Fibroblast of skin of left biceps (primary cell): ENCODE measurements at places on chromosomes 13 and 19.

- DNase-seq = no peak
These were observed 585.7 kb upstream of the GPC6 start for GRCh38 chr13:92640936-92641335.

GRCh38 chr13:47832458-47832972 lies 168.6 kb downstream of the SUCLA2 start:
- DNase-seq = no peak

DNA sequence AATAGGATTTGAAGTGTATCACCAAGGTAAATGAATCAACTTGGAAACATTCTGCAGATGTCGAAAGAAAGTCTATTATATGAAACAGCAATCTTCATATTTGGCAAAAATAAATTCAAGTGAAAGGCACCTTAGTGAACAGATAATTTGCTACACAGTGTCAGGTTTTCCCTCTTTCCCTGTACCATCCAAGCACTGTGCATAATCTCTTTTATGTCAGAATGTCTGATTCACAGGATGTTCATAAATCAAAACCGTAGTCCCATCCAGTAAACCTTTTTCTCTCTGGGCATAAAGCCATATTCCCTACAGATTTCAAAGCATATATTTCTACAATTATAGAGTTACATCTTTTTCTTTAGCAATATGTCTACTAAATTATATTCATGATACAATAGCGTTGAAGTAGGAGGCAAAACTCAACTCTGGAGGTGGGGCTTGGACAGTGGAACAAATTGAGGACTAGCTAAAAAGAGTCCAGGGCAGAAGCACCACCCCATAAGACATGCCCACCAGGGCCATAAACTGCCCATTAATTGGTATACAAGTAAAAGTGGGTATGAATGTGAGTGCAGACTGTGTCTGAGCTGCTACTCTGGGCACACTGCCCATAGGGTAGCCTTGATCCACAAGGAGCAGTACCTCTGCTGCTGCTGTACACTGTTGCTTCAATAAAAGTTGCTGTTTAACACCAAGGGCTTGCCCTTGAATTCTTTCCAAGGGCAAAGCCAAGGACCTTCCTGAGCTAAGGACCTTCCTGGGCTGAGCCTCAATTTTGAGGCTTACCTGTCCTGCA lies 72.1 kb upstream of the MYCBP2 start:
- no peak for DNase-seq

- DNase-seq = no peak
These were observed 107.6 kb downstream of the SLC25A15 start for GRCh38 chr13:40897053-40897452.

DNA sequence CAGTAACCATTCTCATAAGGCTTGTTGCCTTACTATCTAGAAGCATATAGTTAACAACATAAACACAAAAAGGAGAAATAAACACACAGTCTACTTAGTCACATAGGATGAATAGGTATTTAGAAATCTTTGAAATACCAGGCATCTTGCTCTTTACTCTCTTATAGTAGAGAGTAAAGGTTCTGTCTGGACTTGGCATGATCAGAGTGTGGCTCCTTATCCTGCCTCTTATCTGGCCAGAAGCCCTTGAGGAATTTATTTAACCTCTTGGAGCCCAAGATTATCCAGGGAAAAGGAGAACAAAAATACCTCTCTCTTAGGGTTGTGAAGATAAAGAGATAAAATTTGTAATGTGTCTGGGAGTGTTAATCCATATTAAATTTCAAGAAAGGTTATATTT lies 100.2 kb upstream of the MBNL2 start:
- DNase-seq = no peak

GRCh38 chr19:10335352-10335985 lies 2.1 kb upstream of the RAVER1 start:
- no peak for DNase-seq

DNA sequence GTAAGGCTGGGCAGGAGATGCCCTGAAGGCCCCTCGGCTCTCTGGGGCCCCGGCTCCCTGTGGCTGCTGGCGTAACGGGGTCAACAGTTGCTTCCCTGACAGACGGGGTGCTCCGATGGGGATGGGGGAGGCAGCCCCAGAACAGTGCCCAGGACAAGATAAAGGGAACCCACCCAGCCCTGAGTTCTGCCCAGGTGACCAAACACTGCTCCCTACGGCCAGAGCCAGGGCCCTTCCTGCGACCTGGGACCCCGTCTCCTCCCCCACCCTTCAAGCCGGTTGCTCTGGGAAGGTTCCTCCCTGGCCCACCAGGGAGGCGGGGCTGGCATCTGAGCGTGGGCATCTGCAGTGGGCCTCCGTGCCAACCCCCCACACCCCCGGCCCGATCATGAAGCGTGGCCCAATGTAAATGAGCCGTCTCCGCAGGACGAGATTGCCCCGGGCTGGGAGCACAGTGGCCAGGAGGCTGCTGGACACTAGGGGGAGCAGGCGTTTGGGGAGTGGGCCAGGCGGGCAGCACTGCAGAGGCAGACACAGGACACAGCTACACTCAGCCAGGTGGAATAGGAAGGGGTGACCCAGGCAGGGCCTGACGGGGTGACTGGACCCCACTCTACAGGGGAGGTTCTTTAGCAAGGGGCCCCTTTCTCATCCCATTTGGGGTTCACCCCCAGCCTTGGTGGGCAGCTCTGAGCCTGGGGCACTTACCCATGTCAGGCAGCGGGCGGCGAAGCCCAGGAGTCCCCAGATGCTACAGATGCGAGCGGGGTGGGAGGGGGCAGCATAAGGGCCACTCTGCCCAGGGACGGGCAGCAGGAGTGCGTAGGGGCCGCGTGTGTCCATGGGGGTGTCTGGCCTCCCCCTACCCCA lies 1.2 kb upstream of the NKPD1 start:
- DNase-seq = no peak

GRCh38 chr13:94494026-94494425 lies 14.5 kb upstream of the DCT start:
- no peak for DNase-seq

DNA sequence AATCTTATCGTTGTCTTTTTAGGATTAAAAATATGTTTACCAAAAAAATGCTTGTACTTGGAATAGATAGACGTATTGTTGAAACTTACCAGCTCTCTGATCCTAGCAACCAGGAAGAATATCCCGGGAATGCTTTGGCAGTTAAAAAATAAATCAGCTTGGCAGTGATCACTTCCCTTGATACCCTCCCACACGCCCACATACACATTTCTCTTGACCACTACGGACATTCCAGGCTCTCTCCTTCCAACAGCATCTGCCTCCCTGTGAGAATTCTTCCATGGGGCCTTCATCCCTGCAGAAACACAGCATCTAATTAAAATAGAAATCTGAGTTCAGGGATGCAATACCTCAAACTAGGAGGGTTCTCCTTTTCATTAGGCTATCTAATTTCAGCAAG lies 57.9 kb downstream of the THSD1 start:
- peak; percentile 55 for DNase-seq

GRCh38 chr19:30909216-30909615 lies 440.0 kb downstream of the TSHZ3 start:
- no peak for DNase-seq

GRCh38 chr13:98158172-98158899 lies 15.4 kb downstream of the FARP1 start:
- DNase-seq = no peak

- no peak for DNase-seq
These were observed at the start of gene LGALS7B for GRCh38 chr19:38788478-38789243. TSS of gene LGALS7B (plus strand) at chr19:38789200. CDS start at chr19:38789227, 27 bp downstream.

DNA sequence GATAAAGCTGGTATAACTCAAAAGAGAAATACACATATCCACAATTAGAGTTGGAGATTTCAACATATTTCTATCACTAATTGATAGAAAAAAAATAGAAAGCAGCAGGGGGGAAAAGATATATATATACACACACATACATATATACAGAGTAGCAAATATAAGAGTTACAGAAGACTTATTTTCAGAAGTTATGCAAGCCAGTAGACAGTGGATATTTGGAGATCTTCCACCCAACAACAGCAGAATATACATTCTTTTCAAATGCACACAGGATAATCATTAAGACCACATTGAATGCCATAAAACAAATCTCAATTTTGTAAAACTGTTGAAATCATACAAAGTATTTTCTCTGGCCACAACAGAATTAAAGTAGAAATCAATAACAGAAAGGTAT lies 192.8 kb downstream of the LACC1 start:
- DNase-seq = no peak

DNA sequence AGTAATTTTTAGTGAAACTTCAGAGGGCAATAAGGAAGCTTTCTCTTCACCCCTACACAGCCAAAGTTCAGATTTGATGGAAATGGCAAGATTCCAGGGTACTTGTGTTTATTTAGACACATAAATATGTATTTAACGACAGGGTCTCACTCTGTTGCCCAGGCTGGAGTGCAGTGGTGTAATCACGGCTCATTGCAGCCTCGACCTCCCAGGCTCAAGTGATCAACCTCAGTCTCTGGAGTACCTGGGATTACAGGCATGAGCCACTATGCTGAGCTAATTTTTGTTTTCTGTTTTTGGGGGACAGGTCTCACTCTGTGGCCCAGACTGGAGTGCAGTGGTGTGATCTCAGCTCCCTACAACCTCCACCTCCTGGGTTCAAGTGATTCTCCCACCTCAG lies 2.0 kb upstream of the SYCE2 start:
- DNase-seq = no peak

DNA sequence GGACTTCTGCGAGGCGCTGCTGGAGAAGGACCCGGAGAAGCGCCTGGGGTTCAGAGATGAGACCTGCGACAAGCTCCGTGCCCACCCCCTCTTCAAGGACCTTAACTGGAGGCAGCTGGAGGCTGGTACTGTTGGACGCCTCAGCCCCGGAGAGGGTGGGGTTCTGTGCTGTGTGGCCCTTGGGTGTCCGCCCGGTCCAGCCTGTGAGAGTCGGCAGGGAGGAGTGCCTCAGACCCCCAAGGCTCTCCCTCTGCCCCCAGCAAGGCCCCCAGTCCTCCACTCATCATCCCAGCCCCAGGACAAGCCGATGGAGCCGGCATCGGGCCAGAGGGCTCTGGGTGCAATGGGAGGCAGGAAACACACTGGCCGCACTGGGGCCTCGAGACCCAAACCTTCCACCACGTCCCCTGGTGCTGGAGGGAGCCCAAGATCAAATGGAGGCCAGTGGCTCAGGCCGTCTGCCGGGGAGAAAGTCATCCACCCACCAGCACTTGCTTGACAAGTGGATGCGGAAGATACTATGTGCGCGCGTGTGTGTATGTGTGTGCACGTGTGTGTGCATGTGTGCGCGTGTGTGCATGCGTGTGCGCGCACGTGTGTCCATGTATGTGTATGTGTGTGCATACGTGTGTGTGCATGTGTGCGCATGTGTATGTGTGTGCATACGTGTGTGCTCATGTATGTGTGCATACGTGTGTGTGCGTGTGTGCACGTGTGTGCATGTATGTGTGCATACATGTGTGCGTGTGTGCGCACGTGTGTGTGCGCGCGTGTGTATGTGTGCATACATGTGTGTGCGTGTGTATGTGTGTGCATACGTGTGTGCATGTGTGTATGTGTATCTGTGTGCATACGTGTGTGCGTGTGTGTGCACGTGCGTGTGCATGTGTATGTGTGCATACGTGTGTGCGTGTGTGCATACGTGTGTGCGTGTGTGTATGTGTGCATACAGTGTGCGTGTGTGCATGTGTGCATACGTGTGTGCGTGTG lies 25.8 kb upstream of the TMEM255B start:
- DNase-seq = no peak

GRCh38 chr13:49248622-49249002 lies 887 bp downstream of the CDADC1 start:
- DNase-seq = no peak

GRCh38 chr19:53823380-53824120 lies 564 bp downstream of the NLRP12 start:
- DNase-seq = no peak

DNA sequence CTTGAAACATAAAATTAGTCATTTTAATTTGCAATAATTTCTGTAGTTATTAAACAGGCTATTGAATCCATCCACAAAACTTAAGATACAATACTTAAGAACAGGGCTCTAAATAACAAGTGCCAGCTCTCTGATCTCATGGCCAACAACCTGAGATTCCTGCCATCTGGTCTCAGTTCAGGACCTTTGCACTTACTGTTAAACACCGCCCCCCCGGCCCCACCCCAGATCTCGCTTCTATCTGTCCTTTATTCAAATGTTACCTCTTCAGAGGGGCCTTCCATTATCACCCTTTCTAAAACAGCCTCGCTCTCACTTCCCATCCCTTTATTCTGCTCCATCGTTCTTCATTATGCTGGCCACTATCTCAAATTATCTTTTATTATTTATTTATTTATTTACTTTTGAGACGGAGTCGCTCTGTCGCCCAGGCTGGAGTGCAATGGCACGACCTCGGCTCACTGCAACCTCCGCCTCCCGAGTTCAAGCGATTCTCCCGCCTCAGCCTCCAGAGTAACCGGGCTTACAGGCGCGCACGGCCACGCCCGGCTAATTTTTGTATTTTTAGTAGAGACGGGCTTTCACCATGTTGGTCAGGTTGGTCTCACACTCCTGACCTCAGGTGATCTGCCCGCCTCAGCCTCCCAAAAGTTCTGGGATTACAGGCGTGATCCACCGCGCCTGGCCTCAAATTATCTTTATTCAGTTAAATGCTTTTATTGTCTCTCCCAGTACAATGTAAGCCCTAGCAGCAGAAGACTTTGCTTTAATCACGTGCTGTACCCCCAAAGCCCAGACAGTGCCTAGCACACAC lies 838 bp upstream of the SNRNP70 start:
- DNase-seq = no peak

DNA sequence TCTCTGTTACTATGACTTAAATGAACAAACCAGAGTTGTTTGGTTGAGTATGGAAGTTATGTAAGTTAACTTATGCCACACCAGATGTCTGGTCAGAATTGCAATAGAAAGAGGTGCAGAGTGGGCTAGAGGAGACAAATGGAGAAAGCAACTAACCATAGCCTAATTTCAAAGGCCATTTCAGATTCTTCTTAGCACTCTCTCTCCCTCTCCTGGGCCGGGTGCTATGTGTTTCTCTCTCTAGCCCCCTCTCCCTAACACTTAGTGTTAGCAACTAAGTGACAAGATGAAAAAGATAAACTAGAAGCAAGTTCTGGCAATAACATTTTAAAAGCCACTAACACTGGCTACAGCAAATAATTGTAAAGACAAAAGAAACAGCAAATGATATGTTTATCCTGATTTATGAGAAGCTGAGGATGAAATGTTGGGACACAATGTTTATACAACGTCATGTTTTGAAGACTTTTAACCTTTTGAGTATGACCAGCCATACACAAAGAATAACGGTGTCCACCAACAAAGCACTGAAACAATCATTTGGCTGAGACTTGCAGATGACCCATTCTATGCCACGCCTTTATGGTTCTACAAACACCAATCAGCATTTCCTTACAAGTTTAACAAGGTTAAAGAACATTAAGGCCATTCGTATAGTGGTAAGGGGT lies 18.6 kb downstream of the SERPINE3 start:
- DNase-seq = no peak

- DNase-seq = no peak
These were observed 4.2 kb upstream of the FBXO27 start for GRCh38 chr19:39036581-39036980.

DNA sequence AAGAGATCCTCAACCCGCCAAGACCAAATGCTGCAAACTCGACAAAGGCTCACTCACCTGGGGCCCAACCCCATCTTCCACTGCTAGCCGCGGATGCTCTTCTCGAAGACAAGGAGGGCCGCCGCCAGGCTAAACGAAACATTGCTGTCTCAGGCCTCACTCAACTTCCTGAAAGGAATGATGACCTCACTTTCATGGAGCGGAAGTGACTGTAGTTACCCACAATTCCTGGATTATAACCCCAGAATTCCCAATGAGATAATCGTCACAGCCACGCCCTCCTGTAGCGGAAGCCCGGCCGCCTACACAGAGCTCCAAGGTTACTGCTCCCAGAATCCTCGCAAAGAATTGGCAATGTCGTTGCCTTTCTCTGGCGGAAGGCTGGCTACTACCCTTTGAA lies 10.5 kb upstream of the ZNF112 start:
- no peak for DNase-seq
